ENCODE measurements at places on chromosomes 3 and 15.
A peak's percentile ranks its signal among the peaks of the same experiment; 100 is the strongest.

GRCh38 chr3:48411041-48411588, 18.8 kb downstream of the PLXNB1 start:
- no peak for DNase-seq

GRCh38 chr3:43709022-43709421, 18.3 kb downstream of the ABHD5 start:
- DNase-seq: no peak

DNA sequence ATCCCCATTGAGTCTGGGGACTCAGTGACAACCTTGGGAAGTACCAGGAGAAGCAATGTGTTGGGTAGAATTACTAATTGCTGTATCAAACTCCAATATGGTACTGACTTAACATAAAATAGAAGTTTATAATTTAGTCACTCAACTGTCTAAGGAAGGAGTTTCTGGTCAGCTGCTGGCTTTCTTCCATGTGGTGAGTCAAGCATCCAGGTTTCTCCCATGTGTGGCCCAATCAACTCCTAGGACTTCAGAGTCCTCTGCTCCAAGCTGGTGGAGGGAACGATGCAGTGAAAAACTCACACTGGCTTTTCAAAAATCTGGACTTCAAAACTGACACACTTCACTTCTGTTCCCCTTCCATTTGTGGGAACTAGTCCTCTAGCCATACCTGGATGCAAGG, 25.2 kb downstream of the WNT5A start:
- no peak for DNase-seq

DNA sequence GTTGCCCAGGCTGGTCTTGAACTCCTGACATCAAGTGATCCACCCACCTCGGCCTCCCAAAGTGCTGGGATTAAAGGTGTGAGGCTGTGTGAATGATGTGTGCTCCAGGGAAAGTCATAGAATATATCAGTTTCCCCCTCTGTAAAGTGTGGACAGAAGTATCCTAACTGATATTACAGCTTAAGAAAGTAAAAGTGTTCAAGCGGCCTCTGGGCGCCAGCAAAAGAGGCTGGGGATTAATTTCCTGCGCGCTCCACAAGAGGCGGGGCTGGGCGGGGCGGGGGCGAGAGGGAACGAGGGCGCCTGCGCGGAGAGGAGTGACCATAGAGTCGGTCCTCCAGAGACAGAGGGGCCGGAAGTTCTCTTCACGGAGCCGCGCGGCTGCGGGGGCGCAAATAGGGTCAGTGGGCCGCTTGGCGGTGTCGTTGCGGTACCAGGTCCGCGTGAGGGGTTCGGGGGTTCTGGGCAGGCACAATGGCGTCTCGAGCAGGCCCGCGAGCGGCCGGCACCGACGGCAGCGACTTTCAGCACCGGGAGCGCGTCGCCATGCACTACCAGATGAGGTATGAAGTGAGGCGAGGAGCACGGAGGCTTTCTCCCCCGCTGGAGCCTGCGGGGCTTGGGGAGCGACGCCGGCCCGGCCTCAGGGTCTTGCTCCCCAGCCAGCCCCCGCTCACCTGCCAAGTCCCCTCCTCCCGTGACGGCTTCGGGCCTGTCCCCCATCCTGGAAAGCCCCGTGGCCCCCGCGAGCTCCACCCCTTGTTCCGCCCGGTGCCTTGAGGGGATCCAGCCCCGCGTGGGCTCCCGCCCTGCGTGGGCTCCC, at the start of gene JAGN1:
Gene JAGN1, plus strand, starts transcription at position 362 of the 823 bp plus-strand sequence. Its CDS starts 113 bp downstream, at position 475.
- DNase-seq: peak; percentile 39

DNA sequence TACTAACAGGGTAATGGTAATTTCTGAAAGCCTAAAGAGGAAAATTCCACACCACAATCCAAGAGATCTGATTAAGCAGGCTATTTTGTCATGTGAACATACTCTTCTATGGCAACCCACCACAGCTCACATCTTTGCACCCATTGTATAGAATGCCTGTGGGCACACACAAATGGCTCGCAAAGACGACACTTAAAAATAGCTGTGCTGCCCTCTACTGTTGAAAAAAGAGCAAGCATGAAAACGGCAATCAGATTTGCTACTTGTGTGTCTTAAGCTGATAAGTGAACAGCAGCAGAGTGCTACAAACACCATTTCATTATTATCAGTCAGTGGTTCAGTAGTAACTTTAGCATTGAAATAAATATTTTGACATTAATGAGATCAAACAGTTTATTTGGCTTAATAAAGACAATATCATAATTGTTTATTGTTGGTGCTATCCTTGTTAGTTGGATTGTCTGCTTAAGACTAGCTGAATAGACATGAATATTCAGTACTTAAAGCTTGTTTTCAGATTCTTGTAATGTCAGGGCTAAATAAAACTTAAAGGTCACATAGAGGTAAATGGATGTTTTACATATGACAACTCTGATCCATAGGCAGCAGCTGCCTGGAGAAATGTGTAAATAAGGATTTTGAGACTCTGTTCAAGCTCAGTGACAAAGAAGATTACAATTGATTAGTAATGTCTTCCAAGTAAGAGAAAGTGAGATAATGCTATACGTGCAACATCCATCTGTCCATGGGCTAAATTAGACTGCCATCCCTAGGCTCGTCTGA, 199.1 kb downstream of the LRRN1 start:
- DNase-seq: no peak

- no peak for DNase-seq
These were observed at the start of gene GABRB3 for GRCh38 chr15:26772154-26773066. Gene GABRB3, minus strand, starts transcription at chr15:26773066.

DNA sequence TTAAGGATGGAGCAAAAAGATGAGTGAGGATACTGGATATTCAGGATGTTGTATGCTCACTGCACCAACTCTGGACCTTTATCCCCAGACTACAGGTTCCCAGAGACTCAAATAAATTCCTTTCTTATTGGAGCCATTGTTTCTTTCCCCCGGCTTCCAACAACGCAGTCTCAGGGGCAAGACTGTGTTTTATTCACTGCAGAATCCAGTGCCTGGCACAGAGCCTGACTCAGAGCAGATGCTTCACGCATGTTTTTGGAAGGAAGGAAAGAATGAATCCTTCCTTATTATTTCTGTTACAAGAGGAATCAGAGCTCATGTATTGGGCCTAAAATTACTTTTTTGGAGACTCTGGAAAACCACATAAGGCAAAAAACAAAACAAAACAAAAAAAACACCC, 96.0 kb upstream of the VGLL4 start:
- no peak for DNase-seq

- DNase-seq: no peak
These were observed 72.7 kb downstream of the IL1RAP start for GRCh38 chr3:190586631-190587011.

DNA sequence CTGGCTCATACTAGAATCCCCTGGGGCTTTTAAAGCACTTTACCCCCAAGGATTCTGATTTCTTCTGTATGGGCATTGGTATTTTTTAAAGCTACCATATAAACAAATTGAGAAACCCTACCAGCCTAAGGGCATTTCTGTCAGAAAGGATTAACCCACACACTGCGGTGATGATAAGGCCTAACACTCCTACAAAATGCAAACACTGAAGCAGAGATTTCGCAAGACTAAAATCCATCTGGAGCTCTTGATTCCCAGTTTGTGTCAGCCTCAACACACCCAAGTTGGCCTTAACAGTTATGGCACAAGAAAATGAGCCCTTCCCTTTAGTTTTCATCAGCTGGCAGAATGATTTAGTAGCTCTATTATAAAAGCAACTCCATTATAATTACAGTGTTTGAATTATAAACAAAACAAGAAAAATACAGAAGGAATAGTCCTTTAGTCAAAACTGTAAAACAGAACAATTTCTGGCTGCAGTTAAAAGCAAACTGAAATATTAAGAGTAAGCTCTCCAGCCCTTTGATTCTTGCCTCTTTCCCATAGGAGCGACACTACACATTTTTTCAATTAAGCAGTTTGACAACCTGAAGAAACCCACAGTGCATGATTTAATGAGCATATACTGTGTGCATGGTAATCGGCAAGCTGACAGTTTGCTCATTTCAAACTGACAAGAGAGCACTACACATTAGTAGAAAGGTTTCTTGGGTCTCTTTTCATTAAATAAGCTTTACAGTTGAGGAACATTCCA, 441.2 kb downstream of the FHIT start:
- DNase-seq: no peak

DNA sequence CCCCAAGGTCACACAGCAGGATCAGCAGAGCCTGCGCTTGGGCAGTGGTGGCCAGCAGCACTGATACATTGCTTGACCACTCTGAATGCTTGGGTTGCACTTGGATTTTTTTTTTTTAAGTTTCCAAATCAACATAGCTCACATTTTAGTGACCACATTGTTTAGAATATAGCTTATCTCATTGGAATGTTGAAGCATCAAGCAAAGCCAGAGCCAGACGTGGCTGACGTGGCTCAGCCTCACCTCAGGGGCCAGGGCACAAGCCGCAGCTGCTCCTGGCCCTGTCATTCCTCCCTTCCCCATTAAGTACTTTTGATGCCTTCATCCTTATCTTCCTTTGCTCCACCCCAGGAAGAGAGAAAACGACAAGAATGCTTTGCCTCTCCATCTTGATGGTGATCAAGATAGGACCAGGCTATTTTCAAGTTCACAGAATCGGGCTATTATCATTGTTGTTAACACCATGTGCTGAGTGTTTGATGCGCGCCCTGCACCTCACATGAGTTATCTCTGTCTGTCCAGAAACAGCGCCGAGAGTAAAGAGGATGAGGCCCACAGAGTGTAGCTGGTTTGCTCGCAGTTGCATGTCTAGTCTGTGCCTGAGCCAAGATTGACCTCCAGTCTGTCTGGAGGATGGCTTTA, 75.8 kb downstream of the AAGAB start:
- DNase-seq: no peak

- DNase-seq: no peak
These were observed 96.6 kb downstream of the SLC9A9 start for GRCh38 chr3:143751643-143752178.

GRCh38 chr3:170410428-170411029, 8.1 kb upstream of the CLDN11 start:
- DNase-seq: no peak

GRCh38 chr3:13174011-13174802, 101.0 kb upstream of the IQSEC1 start:
- DNase-seq: no peak
